Endothelial cell (in vitro differentiated cells): ENCODE measurements at places on chromosomes 12 and 14.

DNA sequence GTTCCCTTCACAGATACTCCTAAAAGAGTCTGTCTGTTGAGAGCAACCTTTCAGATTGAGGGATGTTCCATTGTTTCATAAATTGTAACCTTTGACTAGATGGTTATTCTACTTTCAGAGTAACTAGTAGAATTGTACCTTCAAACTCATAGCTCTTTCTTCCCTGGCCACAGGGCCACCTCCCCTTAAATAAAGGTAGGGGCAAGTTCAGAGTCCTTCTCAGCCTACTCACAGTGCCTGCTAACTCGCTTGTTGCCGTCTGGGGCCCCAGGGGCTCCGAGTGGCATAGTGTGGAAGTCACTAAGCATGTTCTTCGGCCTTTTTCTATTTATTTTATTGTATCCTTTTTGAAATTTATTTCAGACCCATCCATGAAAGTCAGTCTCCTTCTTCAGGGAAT lies 250.4 kb downstream of the ALX1 start:
- DNase-seq = no peak

GRCh38 chr12:11746024-11746771 lies 96.7 kb downstream of the ETV6 start:
- no peak for DNase-seq

DNA sequence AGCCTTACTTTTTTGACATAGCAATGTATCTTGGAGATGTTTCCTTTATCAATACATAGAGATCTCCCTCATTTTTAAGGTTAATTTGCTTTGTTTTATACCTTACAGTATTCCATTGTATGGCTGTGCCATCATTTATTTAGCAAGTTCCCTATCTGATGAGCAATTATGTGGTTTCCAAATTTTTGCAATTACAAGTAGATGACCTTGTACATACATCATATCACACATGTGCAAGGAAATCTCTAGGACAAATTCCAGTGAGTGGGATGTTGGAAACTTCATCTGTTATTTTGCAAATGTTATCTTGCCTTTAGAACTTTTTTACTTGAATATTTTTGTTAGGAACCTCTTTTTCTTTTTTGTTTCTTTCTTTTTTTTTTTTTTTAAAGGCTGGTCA lies 49.7 kb downstream of the DRAM1 start:
- no peak for DNase-seq

- DNase-seq = peak; percentile 41
Observed at GRCh38 chr14:105281371-105282097, 19.3 kb downstream of the BRF1 start.

DNA sequence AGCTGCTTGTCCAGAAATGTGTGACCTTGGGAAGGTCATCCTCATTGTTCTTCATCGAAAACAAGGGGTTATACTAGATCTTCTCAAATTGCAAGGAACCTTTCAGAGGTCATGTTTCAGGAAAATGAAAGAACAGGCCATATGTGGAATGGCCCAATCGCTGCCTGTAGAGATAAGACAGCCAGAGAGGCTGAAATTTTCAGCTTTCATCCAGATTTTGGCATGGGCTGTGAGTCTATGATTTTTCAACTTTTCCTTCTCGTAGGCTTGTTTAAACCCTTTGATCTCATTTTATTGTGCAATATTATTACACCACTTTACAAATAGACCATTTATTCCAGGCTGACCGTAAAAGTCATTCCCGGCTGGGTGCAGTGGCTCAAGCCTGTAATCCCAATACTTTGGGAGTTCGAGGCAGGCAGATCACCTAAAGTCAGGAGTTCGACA lies 17.1 kb upstream of the ATXN2 start:
- DNase-seq = no peak

DNA sequence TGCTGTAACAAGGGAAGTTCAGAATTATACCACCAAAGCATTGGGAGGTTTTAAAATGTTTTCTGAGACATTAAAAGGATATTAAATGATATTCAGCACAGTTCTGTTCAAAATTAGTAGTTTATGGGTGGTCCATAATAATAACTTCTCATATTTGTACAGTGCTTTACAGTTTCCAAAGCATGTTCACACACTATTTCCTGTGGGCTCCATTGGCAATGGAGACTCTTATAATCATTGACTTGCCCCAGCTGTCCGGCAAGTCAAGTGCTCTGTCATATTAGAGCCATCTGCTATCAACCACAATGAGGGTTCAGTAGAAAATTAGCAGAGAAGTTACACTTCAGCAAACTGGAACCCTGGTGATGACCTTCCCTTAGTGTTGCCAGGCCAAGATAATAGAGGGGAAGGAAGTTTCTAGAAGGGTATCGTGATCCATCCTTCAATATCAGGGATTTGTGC lies 526.6 kb upstream of the CCDC196 start:
- DNase-seq = no peak

- DNase-seq = no peak
Observed at GRCh38 chr12:11580125-11580751, 69.2 kb upstream of the ETV6 start.

DNA sequence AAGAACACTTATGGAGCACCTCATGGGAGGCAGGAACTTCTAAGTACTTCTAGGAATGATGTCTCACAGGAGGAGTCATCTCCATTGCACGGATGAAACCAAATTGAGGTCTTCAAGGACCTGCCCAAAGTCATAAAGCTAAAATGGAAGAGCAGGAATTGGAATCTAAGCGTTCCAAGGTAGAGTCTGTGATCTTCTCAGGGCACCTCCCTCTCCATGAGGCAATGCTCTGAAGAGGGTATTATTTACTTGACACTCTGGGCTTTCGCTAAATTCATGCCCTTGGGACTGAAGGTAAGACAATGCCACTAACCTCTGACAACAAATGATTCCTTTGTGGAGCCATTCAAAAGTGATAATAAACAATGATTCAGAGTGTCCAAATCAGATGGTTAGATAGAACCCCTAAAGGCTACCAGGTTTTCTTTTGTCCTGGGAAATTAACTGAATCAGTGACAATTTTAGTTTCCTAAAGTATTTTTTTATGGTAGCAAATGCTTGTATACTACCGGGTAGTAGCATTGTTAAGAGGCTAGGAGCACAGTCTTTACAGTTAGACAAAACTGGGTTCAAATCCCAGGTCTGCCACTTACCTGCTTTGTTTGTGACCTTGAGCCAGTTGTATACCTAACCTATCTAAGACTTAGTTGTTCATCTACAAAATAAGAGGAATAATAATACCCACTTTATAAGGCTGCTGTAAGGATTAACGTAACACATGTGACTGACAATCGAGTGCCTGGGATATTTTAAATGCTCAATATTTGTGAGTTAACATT lies 12.3 kb downstream of the HMGA2 start:
- no peak for DNase-seq

DNA sequence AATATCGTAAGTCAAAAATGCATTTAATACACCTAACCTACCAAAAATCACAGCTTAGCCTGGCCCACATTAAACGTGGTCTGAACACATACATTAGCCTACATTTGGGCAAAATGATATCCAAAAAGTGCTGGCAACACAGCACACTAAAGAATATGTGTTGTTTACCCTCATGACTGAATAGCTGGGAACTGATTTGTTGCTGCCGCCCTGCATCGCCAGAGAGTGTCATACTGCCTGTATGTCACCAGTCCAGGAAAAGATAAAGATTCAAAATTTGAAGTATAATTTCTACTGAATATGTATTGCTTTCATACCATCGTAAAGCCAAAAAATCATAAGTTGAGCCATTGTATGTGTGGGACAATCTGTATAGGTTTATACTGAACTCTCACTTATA lies 157.8 kb downstream of the NUBPL start:
- no peak for DNase-seq

GRCh38 chr12:95191060-95191696 lies 26.1 kb downstream of the FGD6 start:
- no peak for DNase-seq

DNA sequence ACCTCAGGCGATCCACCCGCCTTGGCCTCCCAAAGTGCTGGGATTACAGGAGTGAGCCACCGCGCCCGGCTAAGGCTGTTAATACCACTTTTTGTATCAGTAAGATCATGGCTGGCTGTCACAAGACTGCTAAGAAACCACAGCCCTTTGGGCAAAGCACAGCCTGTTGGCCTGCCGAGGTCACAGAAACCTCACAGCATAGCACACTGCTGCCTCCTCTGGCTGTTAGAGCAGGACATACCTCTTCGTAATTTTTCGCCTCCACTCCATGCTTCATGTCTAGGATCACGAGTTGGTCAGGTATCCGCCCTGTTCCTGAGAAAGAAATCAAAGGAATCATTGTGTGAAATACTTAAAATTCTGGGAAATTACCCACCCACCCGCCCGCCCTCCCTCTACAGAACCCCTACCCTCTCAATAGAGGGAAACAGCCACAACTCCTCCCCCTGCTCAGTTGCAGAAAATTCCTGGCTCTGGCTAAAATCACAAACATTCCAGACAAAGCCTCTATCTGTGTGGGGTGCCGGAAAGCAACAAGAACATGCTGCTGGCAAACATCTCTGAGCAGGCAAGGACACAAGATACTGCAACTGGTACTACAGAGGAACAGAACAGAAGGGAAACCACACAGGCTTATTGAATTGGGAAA lies 20.7 kb upstream of the NEK9 start:
- DNase-seq = peak; percentile 58

DNA sequence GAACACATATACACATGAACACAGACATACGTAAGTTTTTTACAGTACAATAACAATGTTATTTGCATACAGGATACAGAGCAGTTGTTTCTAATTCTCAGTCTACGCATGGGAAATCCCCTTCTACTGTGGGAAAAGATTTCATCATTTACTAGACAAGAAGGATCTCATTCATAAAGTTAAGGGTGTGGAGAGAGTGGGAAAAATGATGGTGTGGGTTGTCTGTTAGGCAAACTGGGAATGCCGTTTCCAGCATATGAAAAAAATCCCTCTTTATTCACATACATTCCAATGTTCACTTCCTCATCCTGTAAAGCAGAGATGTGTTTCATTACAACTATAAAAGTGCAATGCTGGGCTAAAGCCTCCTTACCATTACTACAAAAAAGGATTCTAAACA lies 120.9 kb downstream of the SINHCAF start:
- no peak for DNase-seq

DNA sequence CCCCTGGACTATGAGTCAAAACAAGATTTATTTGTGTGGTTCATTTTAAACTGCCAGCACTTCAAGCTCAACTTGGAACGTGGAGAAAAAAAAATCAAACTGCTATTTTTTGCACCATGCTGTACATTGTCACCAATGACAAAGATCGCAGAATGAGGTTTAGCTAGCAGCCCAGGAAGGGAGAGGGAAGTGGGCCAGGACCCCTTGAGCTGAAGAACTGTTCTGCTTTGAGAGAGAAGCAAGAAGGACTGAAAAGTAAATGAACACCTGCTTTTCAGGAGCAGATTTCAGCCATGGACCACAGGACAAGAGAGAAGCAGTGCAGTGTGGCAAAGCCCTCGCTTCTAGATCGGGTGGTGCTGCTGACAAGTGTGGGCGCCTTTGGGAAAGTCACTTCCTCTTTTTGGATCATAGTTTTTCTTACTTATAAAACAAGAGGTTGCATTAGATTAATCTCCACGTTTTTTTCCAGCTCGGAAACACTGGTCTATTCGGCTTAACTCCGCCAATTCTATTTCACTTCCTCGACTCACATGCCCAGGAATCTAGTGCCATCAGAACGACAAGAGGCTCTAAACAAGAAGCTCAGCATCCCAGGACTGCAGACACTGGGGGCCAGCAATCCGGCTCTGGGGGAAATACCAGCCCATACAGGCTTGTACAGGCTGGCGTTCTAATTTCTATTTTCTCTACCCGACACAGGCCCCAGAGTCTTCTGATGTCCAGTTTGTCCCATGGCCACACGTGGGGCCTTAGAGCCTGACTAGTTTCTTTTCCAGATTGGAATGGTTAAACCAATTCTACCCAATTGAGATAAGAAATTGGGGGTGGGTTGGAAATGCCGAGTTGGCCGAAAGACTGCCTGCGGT lies 129.9 kb downstream of the CRACR2A start:
- DNase-seq = no peak

DNA sequence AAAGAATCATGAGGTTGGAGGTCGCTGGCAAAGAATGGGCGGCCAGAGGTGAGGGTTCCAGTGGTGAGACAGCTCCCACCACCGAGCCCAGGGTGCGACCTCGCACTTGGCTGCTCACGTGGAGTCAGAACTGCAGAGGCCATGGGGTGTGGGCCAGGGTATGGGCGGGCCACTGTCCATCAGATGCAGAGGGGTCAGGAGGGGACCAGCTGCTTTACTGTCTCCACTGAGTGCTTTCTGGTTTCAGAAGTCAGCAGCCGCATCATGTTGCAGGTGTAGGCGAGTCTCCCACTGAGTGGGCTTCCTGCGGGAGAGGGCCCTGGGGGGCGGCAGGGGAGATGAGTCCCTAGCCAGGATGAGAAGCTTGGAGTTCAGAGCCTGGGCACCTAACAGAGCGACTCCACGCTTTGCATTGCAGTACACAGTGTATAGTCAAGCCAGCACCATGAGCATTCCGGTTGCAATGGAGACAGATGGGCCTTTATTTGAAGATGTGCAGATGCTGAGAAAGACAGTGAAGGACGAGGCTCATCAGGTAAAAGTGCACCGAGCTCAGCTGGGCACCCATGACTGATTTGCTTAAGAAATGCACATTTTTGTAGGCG lies 46.9 kb upstream of the DYNC1H1 start:
- no peak for DNase-seq

GRCh38 chr14:99387880-99388279 lies 92.8 kb downstream of the SETD3 start:
- no peak for DNase-seq

GRCh38 chr14:31320922-31321766 lies 99.2 kb downstream of the HEATR5A start:
- no peak for DNase-seq

GRCh38 chr12:19304149-19304750 lies 135.0 kb upstream of the AEBP2 start:
- DNase-seq = no peak

DNA sequence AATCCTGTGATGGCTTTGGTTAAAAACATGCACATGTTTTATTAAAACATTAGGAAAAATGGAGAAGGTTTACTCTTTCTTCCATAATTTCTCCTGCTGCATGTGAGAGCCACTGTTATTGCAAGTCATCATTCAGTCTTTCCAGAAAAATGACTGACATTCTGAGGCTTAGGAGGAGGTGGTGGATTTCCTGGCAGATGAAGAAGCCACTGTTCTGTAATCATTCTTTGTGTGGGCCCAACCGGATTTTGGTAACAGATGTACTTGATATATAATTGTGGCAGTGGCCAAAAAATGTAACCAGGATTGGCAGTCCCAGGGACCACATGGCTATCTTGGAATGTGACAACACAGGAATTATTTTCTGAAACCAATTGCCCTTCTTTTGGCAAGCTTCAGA lies 120.2 kb downstream of the DAAM1 start:
- DNase-seq = no peak

DNA sequence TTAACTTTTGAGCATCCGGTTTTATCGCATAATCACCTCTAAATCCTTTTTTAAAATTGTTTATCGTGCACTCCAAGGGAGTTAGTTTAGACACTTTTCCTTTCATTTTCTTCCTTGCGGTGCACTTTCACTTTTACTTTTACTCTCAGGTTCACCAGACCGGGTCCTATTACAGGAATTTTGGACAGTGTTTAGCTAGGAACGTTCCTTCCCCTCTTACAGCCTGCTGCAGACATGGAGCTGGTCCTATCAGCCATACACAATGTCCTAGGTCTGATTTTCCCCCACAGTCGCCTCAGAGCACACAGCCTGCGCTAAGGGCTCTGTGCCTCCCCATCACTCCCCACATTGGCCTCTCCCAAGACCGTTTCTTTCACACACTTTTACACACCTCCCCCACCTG lies 103.9 kb downstream of the ALG10 start:
- DNase-seq = no peak
